ENCODE measurements at places on chromosomes 4 and X.

DNA sequence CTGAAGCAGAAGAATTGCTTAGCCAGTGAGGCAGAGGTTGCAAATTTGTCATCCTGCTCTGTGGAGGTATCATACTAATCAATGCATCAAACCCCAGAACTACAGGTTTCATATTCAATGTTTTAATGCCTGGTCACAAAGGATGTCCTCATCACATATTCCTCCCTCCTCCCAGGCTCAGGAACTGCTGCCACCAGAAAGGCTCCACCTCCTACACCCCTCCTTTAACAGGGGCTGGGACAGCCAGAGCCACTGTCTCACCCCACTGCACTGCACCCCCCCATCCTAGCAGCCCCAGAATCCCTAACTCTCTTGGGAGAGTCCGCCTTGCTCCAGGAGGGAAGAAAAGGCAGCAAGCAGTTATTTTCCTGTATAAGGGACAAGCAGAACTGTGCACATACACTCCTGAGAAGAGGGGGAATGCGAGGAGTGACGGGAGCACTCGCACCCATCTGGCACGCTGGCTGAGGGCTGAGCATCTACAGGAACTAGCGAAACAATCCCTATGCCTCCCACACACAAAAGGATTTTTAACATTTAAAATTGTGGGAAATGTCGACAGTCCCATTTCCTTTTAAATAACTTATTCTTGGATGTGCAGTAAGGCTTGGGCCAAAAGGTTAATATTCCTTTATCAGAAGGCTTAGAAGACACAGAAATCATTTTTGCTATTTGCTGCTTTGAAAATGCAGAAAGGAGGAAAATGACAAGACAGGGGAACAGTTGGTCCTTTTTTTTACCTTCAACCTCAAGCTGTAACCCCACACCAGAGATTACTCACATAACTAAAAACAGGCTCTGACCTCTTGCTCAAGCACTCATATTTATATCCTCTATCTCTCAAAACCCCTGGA lies 27.8 kb downstream of the CD99L2 start:
- no peak for DNase-seq

DNA sequence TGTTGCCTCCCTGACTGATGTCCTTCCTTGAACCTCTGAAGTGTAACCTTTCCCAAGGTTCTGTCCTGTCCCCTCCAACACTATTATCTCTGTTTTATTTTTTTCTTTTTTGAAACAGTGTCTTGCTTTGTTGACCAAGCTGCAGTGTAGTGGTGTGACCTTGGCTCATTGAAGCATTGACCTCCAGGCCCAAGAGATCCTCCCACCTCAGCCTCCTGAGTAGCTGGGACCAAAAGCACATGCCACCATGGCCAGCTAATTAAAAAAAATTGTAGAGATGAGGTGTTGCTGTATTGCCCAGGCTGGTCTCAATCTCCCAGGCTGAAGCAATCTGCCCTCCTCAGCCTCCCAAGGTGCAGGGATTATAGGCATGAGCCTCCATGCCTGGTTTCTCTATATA lies 59.0 kb downstream of the EDA start:
- DNase-seq, result no peak

DNA sequence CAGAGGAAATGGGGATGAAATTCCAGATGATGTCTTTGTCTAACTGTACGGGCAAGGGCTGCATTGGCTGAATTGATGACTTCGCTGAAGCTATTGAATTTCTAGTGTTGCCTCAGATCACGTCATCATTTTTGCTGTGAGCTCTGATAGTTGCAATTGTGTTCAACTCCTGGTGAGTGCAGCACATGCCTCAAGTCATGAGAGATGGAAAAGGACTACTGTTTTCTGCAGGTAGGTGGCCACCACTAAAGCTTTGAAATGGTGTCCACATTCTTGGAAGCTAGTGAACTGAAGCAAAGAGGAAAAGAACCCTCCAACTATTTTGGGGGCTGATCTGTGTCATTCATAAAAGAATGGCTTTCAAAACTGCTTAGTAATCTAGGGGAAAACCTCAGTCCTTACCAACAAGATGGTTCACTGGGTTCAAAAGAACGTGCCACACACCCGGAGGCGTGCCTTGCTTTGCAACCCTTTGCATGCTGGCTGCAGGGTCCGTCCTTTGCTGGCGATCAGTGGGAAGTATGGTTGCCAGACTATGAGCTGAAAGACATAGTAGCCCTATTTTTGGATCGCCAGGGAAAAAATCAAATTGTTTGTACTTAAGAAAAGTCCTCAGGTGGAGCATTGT lies 88.1 kb upstream of the STOX2 start:
- no peak for DNase-seq

- no peak for DNase-seq
Observed at GRCh38 chr4:119493419-119493818, 135.2 kb downstream of the PDE5A start.

DNA sequence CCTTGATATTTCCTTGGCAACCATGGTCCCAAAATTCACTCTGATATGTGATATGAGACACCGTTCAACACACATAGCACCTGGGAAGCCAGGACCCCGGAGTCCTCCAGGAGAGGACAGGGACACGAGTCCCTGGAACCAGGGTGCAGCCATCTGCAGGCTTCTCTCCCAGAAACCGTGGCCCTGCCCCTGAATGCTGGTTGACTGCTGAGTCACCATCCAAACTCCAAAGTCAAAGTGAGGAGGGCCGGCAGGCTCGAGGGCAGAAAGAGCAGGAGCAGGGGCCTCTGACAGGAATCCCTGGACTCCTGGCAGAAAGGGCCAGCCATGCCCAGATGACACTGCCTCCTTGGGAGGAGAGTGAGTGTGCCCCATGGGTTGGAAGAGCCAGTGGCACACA lies 6.9 kb upstream of the PNMA6A start:
- no peak for DNase-seq

DNA sequence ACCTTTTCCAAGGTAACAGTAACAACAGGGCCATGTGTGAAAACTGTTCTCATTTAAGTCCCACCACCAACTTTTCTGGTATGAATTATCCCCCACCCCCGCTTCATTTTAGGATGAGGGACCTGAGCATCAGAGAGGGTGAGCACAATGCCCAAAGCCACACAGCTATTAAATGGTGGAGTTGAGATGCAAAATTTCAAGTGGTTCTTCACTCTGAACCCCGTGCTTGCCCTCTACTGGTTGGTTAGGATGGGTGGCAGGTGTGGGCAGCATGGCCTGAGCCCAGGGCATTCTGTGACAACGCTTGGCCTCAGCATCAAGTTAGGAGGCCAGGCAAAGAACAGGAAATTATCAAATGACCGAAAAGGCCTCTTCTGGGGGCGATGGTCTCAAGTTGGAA lies 33.5 kb downstream of the MED28 start:
- DNase-seq, result no peak

All from GM10248 (cell line).